COR-L47 (cell line): ENCODE measurements at places on chromosomes 6 and 20.

- DNase-seq, result no peak
These were observed 184.3 kb downstream of the TBXT start for GRCh38 chr6:165983112-165984072.

DNA sequence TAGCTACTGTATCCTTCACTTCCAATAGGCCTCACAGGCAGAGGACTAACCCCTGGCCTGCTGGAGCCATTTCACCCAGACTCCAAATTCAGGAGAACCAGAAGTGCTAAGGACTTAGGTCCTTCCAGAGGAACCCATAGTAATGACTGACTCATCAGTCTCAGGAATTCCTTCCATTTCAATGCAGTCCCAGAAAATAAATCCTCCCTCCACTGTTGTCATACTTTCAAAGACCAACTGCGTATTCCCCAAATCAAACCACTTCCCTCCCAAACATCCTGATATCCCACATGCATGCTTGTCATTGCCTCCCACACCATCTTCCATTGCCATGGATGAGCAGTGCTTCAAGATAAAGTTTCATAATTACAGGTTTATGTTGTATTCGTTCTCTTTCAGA, 31.8 kb upstream of the NT5E start:
- DNase-seq, result no peak

DNA sequence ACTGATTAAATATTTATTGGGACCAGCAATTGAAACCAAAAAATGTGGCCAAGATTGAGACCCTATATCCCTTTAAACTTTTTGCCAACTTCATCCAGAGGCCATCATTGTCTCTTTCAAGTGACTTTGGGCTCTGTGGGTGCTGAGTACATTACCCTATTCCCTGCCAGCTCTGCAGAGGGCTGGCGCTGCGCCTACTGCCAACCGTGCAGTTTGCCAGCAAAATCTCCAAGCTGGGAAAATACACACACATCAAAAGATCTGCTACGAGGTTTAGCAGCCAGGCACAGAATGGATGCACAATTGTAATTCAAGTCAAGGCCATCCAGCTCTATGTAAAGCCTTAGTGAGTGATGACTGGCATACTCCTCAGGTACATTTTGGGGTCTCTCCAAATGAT, 125.0 kb downstream of the CBLN4 start:
- DNase-seq, result no peak

GRCh38 chr6:138979813-138980668, 8.0 kb downstream of the REPS1 start:
- no peak for DNase-seq

GRCh38 chr6:109237077-109237985, 142.0 kb downstream of the CEP57L1 start:
- no peak for DNase-seq

- DNase-seq, result no peak
These were observed 2.6 kb downstream of the PYGB start for GRCh38 chr20:25250508-25250907.

GRCh38 chr6:16420715-16421461, 182.5 kb downstream of the GMPR start:
- no peak for DNase-seq

DNA sequence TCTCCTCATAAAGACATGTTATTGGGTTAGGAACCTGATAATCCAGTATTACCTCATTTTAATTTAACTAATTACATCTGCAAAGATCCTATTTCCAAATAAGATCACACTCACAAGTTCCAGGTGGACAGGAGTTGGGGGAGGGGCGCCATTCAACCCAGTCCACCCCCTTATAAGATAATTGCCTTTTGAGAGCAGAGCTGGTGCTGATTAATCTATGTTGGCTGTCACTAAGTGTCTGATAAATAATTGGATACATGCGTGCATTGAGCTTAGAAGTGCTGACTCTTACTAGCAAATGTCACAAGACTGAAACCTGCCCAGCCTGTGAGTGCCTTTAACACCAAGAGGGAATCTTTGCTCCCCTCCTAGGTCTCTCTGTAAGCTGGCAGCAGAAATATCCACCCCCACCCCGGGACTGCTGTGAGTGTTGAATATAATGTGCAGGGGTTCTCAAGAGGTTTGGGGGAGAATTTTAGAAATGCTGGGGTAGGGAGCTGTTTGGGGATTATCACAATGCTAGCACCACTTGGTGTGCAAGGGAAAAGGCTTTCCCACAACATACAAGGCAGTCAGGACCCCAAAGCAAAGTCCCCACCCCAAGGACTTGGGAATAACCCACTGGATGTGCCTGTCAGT, 87.5 kb downstream of the ANKRD60 start:
- DNase-seq, result no peak

DNA sequence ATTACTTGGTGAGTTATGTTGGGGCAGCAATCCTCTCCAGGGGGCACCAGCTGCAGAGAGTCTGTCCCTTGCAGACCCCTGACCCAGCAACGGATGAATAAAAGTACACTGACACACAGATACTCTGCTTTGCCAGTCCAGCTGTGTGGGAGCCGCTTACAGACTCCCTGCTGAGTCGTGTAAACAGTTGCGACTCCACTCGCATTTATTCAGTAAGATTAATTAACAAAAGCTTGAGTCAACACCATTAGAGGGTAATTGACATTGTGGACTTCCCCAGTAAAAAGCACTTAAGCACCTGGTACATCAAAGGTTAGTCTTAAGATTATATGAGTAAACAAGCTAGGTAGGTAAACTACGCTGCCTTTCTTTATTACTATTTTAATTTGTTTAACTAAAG, 92.0 kb upstream of the TMEM181 start:
- DNase-seq, result peak; percentile 72

DNA sequence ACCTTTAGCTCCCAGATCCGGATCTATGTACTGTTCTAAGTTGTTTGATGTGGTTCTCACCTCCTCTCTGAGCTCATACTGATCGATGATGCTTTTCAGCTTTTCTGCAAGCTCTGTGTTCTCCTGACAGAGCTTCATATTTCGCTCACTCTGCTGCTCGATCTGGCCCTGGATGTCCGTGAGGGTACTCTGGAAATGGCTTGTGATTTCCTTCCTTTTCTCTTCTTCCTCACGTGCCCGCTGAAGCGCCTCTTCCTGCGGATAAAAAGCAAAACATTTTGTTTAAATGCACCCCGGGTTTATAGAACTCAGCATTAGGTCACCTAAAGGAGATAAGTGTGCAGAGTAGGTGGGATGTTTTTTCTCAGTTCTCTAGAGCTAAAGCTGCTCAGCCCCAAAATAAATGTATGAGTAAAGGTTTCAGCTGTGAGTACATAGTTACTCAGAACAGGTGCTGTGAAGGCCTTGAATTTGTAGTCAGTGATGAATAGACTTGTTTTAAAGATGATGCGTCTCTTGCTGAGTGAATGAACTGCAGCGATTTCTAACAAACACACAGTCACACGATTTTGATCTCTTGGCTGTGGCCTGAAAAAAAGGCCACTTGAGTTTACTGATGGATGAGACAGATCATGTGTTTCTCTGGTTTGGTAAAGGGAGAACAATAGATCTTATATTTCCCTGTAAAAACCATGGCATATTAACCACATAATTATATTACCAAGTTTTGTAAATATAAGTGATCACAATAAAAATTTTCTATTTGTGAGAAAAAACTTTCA, 29.1 kb downstream of the TXLNB start:
- DNase-seq, result peak; percentile 55

DNA sequence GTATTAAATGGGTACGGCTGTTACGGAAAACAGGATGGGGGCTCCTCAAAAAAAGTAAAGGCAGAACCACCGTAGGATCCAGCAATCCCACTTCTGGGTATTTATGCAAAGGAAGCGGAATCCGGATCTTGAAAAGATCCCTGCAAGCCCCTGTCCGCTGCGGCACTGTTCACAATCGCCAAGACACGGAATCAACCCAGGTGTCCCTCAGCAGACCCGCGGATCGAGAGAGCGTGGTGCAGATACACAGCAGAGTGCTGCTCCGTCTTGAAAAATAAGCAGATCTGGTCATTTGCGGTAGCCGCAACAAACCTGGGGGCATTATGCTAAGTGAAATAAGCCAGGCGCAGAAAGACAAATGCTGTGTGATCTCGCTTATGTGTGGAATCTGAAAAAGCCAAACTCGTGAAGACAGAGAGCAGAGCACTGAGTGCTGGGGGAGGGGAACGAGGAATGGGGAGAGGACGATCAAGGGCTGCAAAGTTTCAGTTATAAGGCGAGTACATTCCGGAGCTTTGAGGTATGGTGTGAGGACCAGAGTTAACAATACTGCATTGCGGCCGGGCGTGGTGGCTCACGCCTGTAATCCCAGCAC, 41.3 kb downstream of the NTSR1 start:
- no peak for DNase-seq

DNA sequence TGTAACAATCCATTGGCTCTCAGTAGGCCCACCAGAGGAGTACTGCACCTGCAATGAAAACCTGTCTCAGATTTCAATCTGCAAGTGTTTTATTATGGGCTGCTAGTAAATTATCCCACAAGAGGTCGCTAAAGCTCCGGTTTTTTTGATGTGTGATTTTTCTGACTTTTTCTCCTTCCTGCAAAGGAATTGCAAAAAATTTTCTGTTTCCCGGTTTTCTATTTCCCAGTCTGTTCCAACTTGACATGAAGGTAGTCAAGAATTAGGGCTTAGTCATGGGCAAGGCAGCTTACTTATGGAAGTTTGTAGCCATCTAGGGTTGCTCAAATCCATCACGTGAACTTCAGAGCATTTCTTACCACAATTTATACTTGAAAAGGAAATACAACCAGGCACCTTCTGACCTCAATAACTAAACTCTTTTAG, 38.5 kb upstream of the AHI1 start:
- peak; percentile 22 for DNase-seq

- no peak for DNase-seq
These were observed 27.7 kb upstream of the EDN1 start for GRCh38 chr6:12262236-12263061.

DNA sequence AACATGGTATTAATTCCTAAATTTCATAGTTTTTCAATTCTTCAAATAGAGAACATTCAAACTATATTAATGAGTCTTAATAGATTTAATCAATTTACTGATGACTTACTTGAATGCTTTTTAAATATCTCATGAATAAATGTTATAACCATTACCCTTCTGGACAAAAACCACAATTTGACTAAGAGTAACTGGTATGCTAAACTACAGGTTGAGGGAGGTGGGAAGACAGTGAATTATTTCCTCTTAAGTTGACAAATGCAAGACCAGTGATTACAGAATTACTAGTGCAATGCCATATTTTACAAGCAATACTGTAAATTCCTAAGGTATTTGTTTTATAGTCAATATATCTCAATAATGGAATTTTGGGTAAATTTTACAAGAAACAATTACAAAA, 65.1 kb downstream of the REV3L start:
- DNase-seq, result no peak
